Stimulated activated CD4-positive, alpha-beta T cell treated with anti-CD3 and anti-CD28 coated beads, TNF-alpha, amount 100 ng/mL, for 24 hours (primary cell): ENCODE measurements at places on chromosomes 7 and 10.

GRCh38 chr7:139072796-139073195 lies 36.7 kb downstream of the ZC3HAV1 start:
- DNase-seq: no peak

DNA sequence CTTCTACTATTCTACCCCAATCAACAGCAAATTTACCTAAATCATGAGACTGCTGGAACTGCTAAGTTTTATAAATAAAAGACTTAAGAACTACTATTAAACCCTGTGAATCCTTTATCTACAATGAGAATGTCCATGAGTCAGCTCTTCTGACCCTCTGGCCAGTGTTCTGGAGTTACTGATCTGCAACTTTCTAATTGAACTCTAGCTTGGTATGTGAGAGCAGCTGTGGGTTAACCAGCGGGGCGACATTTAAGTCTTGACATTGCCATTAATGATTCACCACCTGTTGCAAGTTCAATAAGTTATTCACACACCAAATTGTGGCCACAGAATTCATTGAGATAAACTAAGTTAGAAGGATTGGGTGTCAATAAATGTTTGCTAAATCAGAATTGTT lies 359.8 kb downstream of the PCDH15 start:
- DNase-seq: no peak

GRCh38 chr7:41706228-41706930 lies 3.5 kb upstream of the INHBA start:
- DNase-seq: no peak

DNA sequence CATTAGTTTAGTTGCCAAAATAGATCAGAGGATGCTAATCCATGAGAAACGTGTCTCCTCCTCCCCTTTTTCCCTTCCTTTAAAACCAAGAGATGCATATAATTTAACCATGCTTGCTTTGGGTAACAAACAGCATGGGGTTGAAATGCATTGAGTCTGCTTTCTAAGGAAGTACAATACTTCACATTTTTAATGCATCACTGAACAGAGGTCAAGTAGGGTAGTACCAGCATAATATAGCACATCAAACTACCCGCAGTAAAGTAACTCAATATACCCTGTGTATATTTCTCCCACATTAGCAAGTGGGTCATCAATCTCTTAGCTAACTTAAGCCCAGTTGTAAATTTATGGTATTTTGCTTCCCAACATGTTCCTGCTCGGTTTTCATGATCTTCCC lies 239.3 kb upstream of the SEMA3C start:
- no peak for DNase-seq

GRCh38 chr7:73844848-73845460 lies 2.6 kb upstream of the METTL27 start:
- no peak for DNase-seq

- no peak for DNase-seq
Measured at GRCh38 chr10:14200698-14201544, 129.8 kb downstream of the FRMD4A start.

GRCh38 chr10:133412381-133412711 lies 12.1 kb downstream of the SPRN start:
- no peak for DNase-seq

- DNase-seq: no peak
Measured at GRCh38 chr7:46290374-46291049, 369.4 kb upstream of the IGFBP3 start.

GRCh38 chr10:95278061-95278988 lies 12.5 kb downstream of the PDLIM1 start:
- DNase-seq: no peak

GRCh38 chr7:13279854-13280435 lies 592.5 kb downstream of the ARL4A start:
- DNase-seq: no peak

GRCh38 chr7:107789647-107790046 lies 13.4 kb downstream of the SLC26A3 start:
- DNase-seq: no peak

GRCh38 chr10:29960261-29960660 lies 99.1 kb downstream of the JCAD start:
- no peak for DNase-seq

DNA sequence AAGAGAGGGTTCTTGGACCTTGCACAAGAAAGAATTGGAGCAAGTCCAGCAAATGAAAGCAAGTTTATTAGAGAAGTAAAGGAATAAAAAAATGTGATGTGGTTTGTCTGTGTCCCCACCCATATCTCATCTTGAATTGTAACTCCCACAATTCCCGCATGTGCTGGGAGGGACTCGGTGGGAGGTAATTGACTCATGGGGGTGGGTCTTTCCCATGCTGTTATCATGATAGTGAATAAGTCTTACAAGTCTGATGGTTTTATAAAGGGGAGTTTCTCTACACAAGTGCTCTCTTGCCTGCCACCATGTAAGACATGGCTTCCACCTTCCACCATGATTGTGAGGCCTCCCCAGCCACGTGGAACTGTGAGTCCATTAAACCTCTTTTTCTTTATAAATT lies 39.2 kb upstream of the FZD9 start:
- DNase-seq: no peak

DNA sequence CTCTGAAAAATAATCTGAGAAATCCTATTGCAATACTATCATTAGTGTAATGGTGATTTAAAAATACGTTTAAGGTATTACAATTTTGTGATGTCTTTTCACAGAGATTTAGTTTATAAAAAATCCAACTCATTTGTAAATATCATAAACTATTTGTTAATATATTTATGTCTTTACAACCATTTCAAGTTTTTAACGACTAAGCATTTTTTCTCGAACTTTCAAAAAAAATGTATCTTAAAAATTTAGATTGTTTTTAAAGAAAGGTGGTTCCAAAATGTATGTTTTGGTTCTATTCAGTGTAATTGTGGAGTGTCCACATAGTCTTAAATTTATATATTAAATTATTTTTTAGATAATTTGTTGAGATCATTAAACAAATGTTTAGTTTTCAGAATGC lies 134.2 kb upstream of the TEX47 start:
- DNase-seq: no peak

DNA sequence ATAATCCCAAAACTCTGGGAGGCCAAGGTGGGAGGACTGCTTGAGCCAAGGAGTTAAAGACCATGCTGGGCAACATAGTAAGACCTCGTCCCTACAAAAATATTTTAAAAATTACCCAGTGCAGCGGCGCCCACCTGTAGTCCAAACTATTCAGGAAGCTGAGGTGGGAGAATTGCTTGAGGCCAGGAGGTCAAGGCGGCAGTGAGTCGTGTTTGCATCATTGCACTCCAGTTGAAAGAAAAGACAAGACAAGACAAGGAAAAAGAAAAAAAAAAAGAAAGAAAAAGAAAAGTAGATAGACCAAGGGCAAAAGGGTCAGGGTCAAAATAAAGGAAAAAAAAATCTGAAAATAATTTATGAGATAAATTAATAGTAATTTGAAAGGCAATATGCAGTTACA lies 5.8 kb downstream of the ANXA7 start:
- DNase-seq: no peak

DNA sequence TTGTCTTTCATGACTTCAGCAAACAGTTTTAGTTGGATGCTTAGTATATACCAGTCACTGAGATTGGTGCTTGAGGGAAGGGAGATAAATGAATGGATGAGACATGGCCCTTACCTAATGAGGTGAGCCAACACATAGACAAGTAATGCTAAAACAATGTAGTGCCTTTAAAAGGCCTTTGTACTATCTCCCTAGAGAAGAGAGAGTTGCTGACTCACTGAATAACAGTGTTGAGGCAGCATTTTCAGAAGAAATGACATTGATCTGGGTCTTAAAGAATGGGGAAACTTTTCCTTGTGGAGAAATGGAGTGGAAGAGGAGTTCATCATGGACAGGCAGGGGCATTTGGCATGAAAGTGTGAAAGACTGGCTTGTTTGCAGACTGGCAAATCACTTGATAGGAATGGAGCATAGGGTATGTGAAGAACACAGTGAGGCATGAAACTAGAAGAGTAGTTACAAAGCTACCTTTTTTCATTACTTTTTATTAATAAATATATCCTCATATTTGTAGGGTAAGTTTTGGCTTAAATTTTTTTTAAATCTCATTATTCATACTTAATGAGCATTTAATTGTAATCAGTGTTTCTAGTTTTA lies 91.2 kb downstream of the KAT6B start:
- DNase-seq: no peak

- no peak for DNase-seq
Measured at GRCh38 chr10:15585303-15585715, 134.4 kb downstream of the ITGA8 start.

DNA sequence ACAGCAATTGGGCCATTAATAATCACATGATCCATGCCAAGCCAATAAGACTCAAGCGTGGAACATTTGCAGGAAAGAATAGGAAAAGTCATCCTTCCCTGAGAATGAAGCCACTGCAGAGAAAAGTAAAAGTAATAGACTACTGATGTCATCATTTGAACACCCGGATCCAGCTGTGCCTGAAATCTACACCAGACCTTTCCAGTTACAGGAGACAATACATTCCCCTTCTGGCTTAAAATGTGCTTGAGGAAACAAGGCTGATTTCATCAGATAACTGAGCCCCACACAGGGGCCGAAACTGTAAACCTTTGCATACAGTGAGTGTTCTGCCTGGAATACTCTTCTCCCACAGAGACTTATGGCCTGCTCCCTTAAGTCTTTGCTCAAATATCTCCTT lies 232.8 kb downstream of the KCNMA1 start:
- DNase-seq: no peak

- no peak for DNase-seq
Measured at GRCh38 chr7:92691578-92691977, 101.4 kb upstream of the FAM133B start.

- DNase-seq: no peak
Measured at GRCh38 chr7:150435390-150436073, 14.9 kb upstream of the GIMAP8 start.

DNA sequence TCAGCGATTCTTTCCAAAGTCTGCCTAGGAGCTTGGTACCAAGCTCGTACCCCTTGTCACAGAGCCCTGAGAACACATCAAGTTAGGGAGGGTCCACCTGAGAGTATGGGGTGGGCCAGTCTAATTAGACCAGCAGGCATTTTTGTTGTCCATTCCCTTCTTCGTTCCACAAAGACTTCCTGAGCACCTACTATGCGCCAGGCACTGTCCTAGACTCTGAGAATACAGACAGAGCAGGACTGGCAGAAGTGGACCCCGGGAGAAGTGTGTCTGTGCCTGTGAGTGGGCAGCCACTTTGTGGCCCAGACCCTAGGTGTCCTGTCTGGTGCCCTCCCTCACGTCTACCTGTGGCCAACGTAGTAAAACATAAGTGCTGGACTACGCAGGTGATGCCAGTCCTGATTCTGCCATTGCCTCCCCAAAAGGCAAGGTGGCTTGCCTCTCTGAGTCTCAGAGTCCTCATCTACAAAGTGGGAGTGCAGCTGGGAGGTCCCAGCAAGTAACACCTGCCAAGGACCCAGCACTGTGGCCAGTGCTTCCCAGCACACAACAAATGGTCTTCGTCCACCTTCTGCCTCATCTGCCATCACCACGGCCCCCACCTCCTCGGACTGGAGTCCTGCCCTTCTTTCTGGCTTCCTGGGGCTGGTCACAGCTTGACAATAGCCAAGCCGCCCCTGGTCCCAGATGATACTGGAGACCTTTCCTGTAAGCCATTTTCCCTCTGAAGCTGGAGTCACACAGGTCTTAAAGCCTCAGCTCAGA lies 54.3 kb upstream of the DUSP5 start:
- DNase-seq: no peak

GRCh38 chr10:132942101-132943057 lies at the start of gene CFAP46:
TSS of gene CFAP46 (minus strand) at chr10:132942570. CDS start at chr10:132942484, 86 bp downstream.
- DNase-seq: no peak

DNA sequence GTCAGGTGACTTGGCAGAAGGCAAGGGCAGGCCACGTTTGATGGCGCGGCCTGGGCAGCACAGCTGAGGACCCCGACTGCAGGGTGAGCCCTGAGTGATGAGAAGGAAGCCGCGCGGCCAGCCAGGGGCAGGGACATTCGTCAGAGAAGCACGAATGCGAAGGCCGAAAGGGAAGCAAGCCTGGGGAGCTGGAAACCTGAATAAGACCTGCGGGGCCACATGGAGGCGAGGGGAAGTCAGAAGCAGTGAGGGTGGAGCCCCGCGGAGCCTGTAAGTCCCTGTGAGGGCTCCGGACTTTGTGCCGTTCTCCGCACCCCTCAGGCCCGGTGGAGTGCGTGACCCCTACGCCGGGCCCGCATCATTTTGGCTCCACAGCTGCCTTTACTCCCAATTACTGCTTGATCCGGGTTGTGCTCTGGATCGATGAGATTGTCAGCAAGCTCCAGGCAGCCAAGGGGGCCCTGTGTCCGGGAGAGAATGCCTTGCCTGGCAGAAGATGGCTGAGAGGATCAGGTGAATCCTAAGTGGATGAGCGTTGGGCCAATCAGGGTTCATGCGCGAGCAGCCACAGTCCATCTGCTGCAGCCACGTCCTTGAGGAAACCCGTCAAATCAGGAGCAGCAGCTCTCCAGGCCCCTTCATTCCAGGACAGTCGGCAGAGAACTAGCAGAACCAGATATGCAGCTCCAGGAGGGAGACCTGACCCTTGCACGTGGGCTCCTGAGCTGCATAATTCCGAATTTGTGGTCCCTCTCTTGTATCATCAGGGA lies 293.3 kb upstream of the SHH start:
- DNase-seq: no peak

- peak; percentile 40 for DNase-seq
Measured at GRCh38 chr7:106279425-106280197, 5.2 kb downstream of the NAMPT start.

DNA sequence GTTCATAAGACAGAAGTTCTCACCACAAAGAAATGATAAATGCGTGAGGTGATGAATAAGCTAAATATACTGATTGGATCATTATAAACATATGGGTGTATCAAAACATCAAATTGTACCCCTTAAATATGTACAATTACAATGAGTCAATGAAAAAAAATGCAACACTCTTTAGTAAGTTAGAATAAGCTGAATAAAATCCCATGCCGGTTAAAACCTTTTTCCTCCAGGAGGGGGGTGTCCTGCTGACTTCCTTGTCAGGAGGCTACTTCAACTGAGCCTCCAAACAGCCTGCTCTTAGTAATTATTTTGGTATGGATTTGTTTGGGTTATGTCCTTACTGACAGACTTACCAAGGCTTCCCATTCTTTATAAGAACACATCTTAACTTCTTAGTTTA lies 649.1 kb downstream of the INHBA start:
- DNase-seq: no peak

GRCh38 chr10:51397695-51398094 lies 301.7 kb downstream of the CSTF2T start:
- no peak for DNase-seq

- DNase-seq: no peak
Measured at GRCh38 chr7:155007947-155008346, 5.0 kb upstream of the PAXIP1 start.

GRCh38 chr10:44237364-44238049 lies 147.4 kb downstream of the CXCL12 start:
- no peak for DNase-seq

- DNase-seq: no peak
Measured at GRCh38 chr10:74145133-74145532, 5.5 kb downstream of the AP3M1 start.
